ENCODE measurements at places on chromosomes 5 and 9.

DNA sequence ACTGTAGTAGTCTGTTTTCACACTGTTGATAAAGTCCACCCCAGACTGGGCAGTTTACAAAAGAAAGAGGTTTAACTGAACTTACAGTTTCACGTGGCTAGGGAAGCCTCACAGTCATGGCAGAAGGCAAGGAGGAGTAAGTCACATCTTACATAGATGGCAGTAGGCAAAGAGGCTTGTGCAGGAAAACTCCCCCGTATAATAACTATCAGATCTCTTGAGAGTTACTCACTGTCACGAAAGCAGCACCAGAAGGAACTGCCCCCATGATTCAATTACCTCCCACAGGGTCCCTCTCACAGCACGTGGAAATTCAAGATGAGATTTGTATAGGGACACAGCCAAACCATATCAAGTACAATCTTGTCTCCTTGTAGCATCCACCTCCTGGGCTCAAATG, 21.1 kb downstream of the PARP8 start:
- DNase-seq: no peak

GRCh38 chr9:110936719-110937452, 101.4 kb downstream of the LPAR1 start:
- DNase-seq: no peak

DNA sequence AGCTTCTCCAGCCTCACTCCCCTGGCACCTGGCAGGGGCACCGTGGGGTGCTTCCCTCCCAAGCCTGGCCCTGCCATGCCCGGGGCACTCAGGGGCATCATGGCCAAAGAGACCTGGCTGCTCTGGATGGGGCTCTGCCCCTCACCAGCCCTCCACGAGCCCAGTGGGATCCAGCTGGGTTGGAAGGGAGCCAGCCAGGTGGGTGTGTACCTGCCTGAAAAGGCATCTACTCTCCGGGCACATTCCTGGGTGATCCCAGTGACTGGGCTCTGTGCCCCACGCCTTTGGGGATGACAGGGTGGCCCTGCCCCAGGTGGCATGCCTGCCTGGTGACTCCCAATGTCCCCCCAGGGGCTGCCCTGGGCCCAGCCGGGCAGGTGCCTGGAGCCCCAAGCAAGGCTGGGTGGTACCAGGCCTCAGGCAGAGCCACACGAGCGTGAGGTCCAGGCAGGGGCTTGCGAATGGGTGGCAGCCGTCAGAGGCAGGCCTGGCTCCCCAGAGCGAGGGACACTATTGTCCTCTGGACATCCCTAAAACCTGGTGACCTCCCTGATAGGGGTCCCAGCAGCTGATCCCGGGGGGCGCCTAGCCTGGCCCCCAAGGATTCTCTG, 777 bp downstream of the GPSM1 start:
- DNase-seq: no peak

DNA sequence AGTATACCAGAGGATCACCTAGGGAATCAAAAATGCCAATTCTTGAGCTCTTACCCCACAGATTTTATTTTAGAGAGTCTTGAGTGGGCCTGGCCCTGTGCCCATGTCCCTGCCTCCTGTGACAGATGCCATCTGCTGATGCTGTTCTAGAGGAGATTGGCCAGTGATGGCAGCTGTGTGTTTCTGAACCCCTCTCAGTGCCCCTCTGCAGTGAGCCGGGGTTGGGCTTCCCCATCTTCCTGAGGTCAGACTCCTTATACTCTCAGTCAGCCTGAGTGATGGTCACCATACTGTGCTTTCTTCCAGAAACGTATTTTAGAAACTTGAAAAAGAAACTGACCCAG, 6.1 kb downstream of the PTCD2 start:
- no peak for DNase-seq

DNA sequence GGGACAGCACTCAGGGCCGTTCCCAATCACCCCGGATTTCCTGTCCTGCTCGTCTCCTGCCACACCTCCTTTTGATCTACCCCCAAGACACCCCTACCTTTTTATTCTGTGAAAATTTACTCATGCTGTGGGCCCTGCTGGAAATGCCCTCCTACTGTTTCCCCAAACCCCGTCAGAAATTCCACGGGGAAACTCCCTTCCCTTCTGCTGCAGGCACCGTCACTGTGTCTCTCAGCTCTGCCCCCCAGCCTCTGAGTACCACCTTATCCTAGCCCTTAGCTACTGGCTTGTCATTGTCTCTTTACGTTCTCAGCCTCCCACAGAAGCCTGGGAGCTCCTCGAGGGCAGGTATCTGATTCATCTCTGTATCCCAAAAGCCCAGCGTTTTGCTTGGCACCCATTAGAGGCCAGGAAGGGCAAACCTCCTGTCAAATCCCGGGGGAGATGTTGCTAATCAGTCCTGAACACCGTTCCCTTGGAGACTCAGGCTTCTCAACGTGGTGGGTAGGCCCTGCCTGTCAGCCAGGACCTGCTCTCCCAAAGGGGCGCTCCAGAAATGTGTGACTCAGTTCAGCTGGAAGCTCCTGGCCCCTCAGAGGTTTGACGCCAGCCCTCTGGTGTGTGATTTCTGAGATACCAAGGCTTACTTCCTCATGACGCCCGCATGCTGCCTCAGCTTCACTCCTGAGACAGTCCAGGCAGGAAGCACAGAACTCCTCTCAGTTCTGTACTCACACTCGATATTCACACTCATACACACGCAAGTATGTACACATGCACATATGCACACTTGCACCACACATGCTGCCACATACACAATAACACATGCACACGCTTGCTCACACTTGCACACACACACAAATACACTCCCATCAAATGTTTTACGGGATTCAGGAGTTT, 50.7 kb upstream of the GRHPR start:
- DNase-seq: peak; percentile 30

DNA sequence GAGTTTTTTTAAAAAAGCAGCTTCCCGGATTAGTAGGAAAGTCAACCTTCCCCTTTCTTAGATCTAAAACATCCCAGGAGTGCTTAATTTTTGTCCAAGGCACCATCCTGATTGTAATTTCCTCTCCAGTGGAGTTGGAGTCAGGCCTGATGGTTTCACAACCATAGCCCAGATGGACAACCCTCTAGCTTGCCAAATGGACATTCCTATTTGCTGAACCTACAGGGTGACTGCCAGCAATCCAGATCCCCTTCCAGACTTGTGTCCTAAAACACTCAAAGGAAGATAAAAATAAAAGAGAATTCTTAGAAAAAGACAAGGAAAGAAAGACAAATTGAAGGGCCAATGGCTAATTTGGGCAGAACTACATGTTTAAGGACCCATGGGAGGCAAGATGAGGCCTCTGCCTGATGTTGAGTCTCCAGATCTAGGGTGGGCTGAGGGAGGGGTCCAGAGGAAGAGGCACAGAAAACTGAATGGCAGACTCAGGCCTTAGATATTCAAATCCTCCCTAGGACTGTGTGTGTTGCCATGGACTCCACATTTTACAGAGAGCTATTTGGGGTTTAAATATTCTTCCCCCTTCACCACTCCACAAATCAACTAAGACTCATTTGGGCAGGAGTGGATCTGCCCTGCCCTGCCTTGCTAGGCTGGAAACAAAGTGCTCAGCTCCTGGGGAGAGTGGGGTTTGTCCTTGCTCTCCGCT, 38.5 kb upstream of the SLC44A1 start:
- DNase-seq: no peak

DNA sequence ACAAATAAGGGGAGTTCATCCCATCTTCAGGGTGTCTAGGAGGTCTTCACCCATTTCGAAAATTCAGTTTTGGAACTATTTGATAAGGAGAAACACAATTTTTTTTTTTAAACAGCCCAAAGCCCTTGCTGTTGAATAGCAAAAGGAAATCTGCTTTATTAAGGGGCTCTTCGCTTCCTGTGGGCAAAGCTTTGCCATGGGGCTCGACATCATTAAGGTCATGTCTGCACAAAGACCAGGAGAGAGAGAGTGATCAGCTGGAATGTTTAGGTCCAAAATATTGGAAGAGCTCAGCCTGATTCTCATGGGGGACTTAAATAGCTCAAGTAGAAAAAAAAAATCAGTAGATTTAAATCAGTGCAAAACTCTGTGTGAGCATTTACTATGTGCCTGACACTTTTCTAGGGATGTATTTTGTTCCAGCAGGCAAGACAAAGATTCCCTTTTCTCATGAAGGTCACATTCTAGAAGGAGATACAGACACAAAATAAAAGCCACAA, 564.6 kb upstream of the KLF4 start:
- no peak for DNase-seq

DNA sequence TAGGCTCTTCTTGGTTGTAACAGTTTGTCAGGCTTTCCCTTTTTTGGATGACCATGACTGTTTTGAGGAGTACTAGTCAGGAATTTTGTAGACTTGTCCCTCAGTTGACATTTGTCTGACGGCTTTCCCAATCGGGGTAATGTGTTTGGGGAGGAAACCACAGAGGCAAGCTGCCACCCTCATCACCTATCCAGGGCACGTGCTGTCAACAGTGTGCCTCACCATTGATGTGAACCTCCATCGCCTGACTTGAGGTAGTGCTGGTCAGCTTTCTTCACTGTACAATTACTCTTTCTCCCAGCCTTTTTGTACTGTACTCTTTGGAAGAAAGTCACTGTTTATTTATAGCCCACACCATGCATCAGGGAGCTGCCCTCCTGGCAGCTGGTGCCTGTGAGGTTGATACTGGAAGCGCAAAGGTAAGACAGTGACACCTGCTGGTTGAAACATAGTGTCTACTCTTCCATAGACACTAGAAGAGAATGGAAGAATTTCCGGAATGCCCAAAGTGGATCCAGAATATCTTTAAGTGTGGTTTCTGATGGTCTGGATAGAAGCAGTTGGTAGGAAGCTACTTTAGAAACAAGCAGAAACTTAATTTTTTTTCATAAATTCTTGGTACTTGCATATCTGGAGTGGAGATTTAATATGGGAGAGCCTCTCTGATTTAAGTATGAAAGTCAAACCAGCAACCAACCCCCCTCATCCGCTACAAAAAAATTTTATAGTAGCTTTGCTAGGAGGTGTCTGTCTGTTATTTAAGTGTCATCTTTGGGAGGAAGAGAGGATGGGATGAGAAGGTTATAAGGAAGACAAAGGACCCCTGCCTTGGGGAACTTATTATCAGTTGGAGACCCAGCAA, 69.3 kb downstream of the SNX30 start:
- DNase-seq: peak; percentile 52

GRCh38 chr5:154470947-154471870, 6.8 kb downstream of the HAND1 start:
- no peak for DNase-seq

GRCh38 chr5:77983482-77984199, 207.5 kb upstream of the TBCA start:
- no peak for DNase-seq

Data from OCI-M1 (cell line).